ENCODE measurements at places on chromosomes 16 and 17. TPM values are rescaled to one million over a fixed set of nuclear protein-coding genes. Genes with fewer than 3 reads are reported as not detected.

The CACNA1H gene
- total RNA-seq, result 0.37 TPM

The SGF29 gene
- total RNA-seq, result 39.9 TPM

The SCN4A gene
- total RNA-seq, result 0.02 TPM

The KRT10 gene
- 33.7 TPM for total RNA-seq

The ZKSCAN2 gene
- 3.9 TPM for total RNA-seq

The NOL11 gene
- 46.8 TPM for total RNA-seq

The KRT20 gene
- not detected for total RNA-seq

The SLC6A2 gene
- not detected for total RNA-seq

The ZSCAN10 gene
- 0.21 TPM for total RNA-seq

The SLC35G6 gene
- total RNA-seq, result not detected
